Activated CD4-positive, alpha-beta T cell treated with anti-CD3 and anti-CD28 coated beads, Interleukin-2, amount 10 ng/mL, durations not matched to agents 7 days and 5 days (primary cell): ENCODE measurements at places on chromosomes 4 and X. TPM values are rescaled to one million over a fixed set of nuclear protein-coding genes. Genes with fewer than 3 reads are reported as not detected.

GRCh38 chr4:150305995-150306394 lies 227.8 kb downstream of the DCLK2 start:
- no peak for DNase-seq

DNA sequence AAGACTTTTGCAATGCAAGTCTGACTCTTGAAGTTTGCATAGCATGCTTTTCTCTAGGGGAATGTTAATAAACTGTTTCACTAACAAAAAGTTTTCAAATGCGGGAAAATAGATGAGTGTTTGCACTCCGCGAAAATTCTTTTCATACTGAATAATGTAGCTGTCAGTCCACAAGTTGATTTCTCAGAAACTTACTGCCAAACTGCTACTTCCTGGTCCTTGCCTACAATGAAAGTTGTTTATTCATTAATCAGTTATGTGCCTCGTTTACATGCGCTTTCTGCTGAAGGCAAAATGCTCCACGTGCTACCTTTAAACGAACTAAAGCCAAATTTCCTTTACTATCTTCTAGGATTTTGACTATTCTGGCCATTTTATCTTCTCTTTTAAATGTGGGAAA lies 166.2 kb downstream of the MAGEB17 start:
- no peak for DNase-seq

DNA sequence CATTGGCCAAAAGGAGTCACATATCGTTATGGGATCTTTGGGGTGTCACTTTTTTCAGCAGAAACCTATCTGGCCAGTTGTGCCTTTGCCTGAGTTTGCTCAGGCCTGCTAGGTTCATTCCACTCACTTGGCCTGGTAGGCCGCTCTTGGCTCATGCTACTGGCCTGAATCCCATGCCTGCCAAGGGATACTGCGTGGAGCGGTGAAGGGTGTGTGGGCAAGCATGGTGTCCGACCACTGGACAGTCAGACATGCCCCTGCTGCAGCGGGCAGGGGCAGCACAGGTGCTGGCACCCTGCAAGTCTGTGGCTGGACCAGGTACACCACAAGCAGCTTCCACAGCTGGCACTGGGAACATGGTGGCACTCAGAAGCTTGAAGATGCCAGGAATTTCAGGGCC lies 11.3 kb upstream of the PPM1K start:
- no peak for DNase-seq

DNA sequence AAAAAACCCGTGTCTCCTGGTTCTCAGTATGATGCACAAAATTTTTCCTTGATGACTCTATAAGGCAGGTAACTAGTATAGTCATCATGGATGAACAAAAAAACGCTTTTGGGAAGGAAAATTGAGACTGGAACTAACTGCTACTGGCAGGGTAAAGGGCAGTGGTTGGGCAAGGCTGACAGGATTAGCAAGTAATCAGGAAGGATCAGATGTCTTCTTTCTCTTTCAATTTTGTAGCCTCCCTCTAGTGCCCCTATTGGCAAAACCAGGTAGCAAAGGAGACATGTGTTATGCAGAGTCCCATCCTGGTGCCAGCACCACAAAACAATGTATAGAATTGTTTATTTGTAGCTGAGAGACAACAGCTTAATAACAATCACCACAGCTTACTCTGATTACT lies 12.8 kb upstream of the SLITRK4 start:
- DNase-seq, result no peak

DNA sequence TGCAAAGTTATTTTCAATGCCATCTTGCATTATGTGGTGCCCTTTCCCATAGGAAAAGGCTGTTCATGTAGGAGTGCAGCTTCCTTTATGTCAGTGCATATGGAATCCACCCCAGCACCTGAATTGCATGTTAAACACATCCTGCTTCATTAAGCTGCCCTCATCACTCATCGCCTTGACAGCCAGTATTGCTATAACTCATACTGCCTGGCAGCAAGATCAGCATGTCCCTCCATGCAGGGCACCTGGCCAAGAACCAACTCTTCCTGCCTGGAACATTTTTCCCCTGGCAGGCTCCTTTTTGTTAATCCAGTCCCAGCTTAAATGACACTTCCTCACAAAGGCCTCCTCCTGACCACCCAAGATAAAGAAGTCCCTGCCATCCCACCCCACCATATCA lies 23.5 kb upstream of the CA5B start:
- no peak for DNase-seq

GRCh38 chr4:138909587-138909986 lies 106.0 kb upstream of the NOCT start:
- no peak for DNase-seq

DNA sequence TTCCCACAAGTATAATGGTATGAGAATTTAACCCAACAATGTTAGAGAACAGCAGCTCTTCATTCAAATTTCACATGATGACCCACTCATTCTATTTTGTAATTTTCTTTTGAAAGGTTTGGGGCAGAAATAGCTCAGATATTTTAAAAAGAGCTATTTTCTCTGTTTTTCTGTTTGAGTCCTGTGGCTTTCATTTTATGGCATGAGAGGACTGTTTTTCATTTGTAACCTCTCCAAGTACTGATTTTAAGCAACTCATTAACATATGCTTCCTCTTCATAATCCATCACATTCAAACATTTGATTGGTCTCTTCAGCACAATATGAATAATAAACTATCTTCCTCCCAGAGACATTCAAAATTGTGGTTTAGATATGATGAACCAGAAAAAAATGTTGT lies 129.0 kb upstream of the TEX13A start:
- no peak for DNase-seq

SMIM31 gene
- not detected for total RNA-seq

MAP9 gene
- 3.1 TPM for total RNA-seq

TIMM17B gene
- 45.8 TPM for total RNA-seq

TMPRSS11B gene
- total RNA-seq, result not detected

FAM47A gene
- total RNA-seq, result not detected

PITX2 gene
- total RNA-seq, result not detected

XG gene
- not detected for total RNA-seq

PGK1 gene
- total RNA-seq, result 682 TPM

NEXMIF gene
- 0.52 TPM for total RNA-seq

HSPA4L gene
- total RNA-seq, result 0.27 TPM

NR0B1 gene
- total RNA-seq, result not detected

AFF2 gene
- 0.69 TPM for total RNA-seq

CLNK gene
- not detected for total RNA-seq

ADH7 gene
- total RNA-seq, result not detected

GAGE2A gene
- not detected for total RNA-seq
